Thoracic aorta endothelial cell (primary cell): ENCODE measurements at places on chromosomes 11 and 22. TPM values are rescaled to one million over a fixed set of nuclear protein-coding genes. Genes with fewer than 3 reads are reported as not detected.

Gene C11orf16
- not detected in 2 replicates for total RNA-seq

Gene TYR
- not detected in 2 replicates for total RNA-seq

Gene FJX1
- total RNA-seq, result 24.9 and 28.1 TPM in 2 replicates

Gene MSANTD4
- 29.8 and 37.0 TPM in 2 replicates for total RNA-seq
